CD4-positive, alpha-beta T cell (primary cell): ENCODE measurements at places on chromosomes 7 and 10.

DNA sequence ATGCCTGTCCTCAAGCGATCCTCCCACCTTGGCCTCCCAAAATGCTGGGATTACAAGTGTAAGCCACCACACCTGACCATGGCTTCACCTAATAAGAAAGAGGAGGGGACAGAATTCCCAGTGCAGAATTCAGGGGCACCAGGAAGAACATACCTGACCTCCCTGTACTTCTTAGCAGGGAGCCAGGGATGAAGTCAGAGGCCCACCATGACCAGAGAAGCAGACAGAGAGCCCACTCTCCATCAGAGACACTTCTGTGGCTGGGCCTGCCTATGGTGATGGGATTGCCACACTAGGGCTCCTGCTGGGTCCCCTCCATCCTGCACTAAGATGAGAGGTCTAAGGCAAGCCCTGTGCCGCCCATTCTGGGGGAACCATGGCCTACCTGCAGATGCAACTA, 157.4 kb upstream of the LYZL2 start:
- H3K27ac ChIP-seq: no peak overlapping the region
- no peaks in the 10 kb centered on the region for H3K36me3 ChIP-seq
- H3K4me3 ChIP-seq: no peak overlapping the region
- H3K4me1 ChIP-seq: peaks cover 29% of the 10 kb centered on the region
- no peaks in the 10 kb centered on the region for H3K27me3 ChIP-seq
- no peak for DNase-seq

- H3K4me1 ChIP-seq: no peaks in the 10 kb centered on the region
- no peak overlapping the region for H3K4me3 ChIP-seq
- no peaks in the 10 kb centered on the region for H3K27me3 ChIP-seq
- H3K27ac ChIP-seq: no peak overlapping the region
Observed at GRCh38 chr10:95363303-95363912, 72.6 kb upstream of the PDLIM1 start.

DNA sequence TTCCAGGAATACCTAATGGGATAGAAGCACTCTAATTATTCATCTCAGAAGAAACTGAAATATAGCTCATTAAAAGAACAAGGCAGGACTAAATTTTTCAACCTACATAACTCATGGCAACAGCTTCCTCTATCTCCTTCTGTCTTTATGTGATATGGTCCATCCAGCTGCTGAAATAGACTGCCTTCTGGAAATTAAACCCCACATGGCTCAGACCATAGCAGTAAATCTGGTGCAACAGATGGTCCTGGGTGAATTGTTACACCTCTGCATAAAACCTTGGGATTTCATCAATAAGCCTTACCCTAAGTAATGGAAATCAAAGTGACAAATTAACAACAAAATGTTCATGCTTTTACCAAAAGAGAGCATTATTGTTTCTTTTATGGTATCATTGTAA, 205.6 kb upstream of the CSTF2T start:
- H3K36me3 ChIP-seq: no peaks in the 10 kb centered on the region

- H3K27me3 ChIP-seq: no peaks in the 10 kb centered on the region
- no peaks in the 10 kb centered on the region for H3K36me3 ChIP-seq
- H3K4me1 ChIP-seq: no peaks in the 10 kb centered on the region
- DNase-seq: no peak
- no peak overlapping the region for H3K4me3 ChIP-seq
- H3K27ac ChIP-seq: no peak overlapping the region
Observed at GRCh38 chr10:130627346-130628045, 491.3 kb downstream of the GLRX3 start.

- DNase-seq: no peak
- no peak overlapping the region for H3K4me3 ChIP-seq
- H3K27me3 ChIP-seq: no peaks in the 10 kb centered on the region
- H3K4me1 ChIP-seq: peaks cover 46% of the 10 kb centered on the region
- H3K27ac ChIP-seq: no peak overlapping the region
- no peaks in the 10 kb centered on the region for H3K36me3 ChIP-seq
Observed at GRCh38 chr10:7477538-7478334, 66.9 kb upstream of the SFMBT2 start.

DNA sequence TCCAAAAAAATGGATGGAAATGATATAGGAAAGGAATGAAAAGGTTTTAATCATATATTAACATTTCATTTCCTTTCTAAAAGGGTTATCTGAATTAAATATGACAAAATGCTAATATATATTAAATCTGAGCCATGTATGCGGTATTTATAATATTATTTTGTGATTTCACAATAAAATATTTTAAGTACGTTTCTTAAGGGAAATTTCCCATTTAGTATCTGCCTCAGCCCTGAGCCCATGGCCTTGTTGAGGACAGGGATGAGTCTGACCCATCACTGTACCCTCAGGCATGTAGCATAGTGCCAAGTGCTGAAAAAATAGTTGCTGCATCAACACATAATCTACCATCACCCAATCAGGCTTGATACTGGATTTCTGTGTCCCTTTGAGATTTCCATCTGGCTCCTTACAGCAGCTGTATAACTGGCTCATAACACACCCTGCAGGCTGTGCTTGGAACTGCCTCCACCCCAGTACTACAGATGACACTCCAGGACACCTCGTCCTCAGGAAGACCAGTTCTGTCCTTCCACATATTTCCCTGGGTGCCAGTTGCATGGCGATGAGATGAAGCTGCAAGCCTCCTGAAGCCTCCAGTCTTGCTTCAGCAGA, 59.4 kb upstream of the ASAH2 start:
- no peaks in the 10 kb centered on the region for H3K4me1 ChIP-seq
- DNase-seq: no peak
- H3K27me3 ChIP-seq: no peaks in the 10 kb centered on the region
- H3K36me3 ChIP-seq: peaks cover 48% of the 10 kb centered on the region
- no peak overlapping the region for H3K4me3 ChIP-seq

DNA sequence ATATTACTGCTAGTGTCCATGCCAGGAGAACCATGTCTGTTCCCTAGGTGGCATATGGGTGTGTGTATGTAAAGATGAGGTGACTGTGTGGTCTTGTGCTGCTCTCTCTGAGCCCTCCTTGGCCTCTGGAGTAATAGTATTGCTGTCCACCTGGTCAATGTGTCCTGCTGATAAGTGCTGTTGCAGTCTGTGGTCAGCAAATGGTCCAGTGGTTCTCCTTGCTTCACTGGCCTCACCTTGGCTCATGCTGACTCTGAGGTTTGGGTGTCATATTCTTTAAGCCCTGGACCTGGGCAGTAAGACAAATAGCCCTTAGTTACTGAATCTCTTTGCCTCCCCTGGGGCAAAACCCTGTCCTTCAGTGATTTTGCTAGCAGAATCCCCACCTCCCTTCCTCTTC, 56.8 kb downstream of the TPST1 start:
- no peaks in the 10 kb centered on the region for H3K4me1 ChIP-seq
- H3K27me3 ChIP-seq: no peaks in the 10 kb centered on the region
- no peak overlapping the region for H3K27ac ChIP-seq
- no peaks in the 10 kb centered on the region for H3K36me3 ChIP-seq

DNA sequence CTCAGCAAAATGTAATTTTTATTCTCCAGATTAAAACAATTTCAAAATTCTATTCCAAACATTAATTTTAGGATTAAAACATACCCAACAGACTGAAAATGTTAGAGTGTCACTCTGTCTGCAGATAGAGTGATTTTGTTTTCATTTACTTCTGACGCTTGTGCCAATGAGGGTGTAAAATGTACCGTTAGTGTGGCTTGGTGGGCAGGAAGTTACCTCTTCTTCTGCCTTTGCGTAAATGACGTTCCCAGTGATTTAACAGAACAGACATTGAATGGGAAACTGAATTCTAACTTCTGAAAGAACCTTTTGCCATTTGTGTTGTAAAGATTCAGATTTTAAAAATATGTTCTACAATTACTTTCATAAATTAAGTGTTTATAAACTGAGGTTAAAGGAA, 47.0 kb upstream of the DRGX start:
- no peaks in the 10 kb centered on the region for H3K36me3 ChIP-seq
- no peak overlapping the region for H3K4me3 ChIP-seq
- no peak overlapping the region for H3K27ac ChIP-seq
- H3K4me1 ChIP-seq: peaks cover 11% of the 10 kb centered on the region
- H3K27me3 ChIP-seq: peaks cover 3% of the 10 kb centered on the region
- DNase-seq: no peak

DNA sequence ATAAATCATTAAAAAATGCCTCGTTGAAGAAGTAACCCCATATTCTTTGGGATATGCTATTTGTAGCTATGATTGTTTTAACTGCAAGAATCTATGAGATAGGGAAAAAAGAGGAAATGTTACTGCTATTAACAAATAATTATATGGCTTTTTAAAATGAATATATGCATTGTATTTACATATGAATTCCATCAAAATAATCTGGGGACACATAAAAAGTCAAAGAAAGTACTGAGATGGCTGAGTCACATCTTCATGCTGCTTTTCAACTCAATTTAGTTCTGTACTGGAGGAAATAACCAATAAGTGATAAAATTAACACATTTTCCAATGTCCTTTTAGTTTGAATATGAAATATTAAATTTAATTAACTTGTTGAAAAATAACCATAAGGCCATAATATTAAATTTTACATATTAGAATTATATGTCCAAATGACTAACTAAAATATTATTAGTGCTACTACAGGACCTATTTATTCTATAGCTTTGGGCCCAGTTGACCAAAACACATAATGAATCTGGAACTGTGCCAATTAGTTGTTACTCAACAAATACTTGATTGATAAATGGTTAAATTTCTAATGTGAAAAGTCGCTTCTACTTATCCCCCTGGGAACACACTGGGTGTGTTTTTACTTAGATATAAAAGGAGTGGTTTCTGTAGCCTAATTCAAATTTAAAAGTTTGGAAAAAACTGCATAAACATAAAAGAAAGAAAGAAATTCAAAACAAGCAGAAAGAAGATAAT, 214.6 kb upstream of the PFKP start:
- no peaks in the 10 kb centered on the region for H3K27me3 ChIP-seq
- no peak for DNase-seq
- no peaks in the 10 kb centered on the region for H3K36me3 ChIP-seq
- no peaks in the 10 kb centered on the region for H3K4me1 ChIP-seq
- no peak overlapping the region for H3K27ac ChIP-seq
- H3K4me3 ChIP-seq: no peak overlapping the region

DNA sequence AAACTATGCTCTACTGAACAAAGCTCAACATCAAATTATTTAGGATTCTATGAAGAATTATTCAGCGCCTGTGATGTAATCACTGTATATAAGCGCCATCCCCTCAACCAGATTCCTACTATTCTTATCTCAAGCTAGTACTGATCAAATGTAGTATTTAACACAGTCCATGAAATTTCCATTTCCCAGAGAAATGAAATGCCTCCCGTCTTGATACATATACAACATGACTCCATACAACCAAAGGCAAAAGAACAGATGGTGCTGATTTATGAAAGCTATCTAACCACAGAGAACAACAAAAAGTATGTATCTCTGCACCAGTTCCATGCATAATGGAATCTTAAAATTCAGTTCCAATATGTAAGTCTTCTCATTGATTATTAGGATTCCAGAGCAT, 406.1 kb downstream of the PARD3 start:
- no peaks in the 10 kb centered on the region for H3K4me1 ChIP-seq
- H3K36me3 ChIP-seq: no peaks in the 10 kb centered on the region
- no peak overlapping the region for H3K4me3 ChIP-seq
- no peak for DNase-seq

DNA sequence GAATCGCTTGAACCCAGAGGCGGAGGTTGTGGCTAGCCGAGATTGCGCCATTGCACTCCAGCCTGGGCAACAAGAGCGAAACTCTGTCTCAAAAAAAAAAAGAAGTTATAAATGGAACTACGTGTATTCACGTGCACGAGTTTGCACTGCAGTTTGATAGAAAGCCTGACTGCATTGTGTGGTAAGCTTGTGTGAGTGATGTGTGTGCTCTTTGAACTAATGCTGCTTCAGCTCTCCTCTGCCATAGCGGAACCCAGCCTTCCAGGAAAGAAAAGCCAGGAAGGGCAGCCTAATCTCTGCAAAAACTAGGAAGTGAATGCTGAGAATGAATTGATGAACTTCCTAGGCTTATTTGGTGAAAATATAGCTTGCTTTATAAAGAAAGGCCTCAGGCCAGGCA, 15.6 kb upstream of the MKRN1 start:
- no peaks in the 10 kb centered on the region for H3K27me3 ChIP-seq
- H3K4me1 ChIP-seq: peaks cover 3% of the 10 kb centered on the region
- H3K27ac ChIP-seq: no peak overlapping the region

DNA sequence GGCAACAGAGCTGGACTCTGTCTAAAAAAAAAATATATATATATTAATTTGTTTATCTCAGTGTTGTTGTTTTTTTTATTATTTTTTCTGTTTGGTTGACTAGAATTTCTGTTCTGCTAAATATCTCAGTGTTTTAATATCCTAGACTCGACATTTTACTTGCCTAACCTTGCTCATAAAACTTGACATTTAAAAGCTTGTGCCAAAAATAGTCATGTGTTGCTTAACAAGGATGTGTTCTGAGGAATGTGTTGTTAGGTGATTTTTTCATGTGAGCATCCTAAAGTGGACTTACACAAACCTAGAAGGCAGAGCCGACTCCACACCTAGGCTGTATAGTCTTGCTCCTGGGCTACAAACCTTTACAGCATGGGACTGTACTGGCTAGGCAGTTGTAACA, 23.1 kb downstream of the NRBF2 start:
- H3K36me3 ChIP-seq: peaks cover 30% of the 10 kb centered on the region
- DNase-seq: no peak
- no peaks in the 10 kb centered on the region for H3K4me1 ChIP-seq
- no peak overlapping the region for H3K27ac ChIP-seq
- no peaks in the 10 kb centered on the region for H3K27me3 ChIP-seq
- no peak overlapping the region for H3K4me3 ChIP-seq

GRCh38 chr10:80878330-80878729, 340.6 kb downstream of the SH2D4B start:
- H3K27me3 ChIP-seq: no peaks in the 10 kb centered on the region
- H3K27ac ChIP-seq: no peak overlapping the region
- H3K4me1 ChIP-seq: no peaks in the 10 kb centered on the region
- no peak overlapping the region for H3K4me3 ChIP-seq
- H3K36me3 ChIP-seq: no peaks in the 10 kb centered on the region
- DNase-seq: no peak

- no peaks in the 10 kb centered on the region for H3K4me1 ChIP-seq
- no peak overlapping the region for H3K27ac ChIP-seq
- no peaks in the 10 kb centered on the region for H3K27me3 ChIP-seq
- H3K4me3 ChIP-seq: no peak overlapping the region
- DNase-seq: no peak
- H3K36me3 ChIP-seq: no peaks in the 10 kb centered on the region
Observed at GRCh38 chr10:101725296-101726114, 30.5 kb upstream of the FBXW4 start.

GRCh38 chr10:44968091-44968490, 8.5 kb downstream of the RASSF4 start:
- no peaks in the 10 kb centered on the region for H3K27me3 ChIP-seq
- no peak overlapping the region for H3K27ac ChIP-seq
- DNase-seq: no peak
- H3K36me3 ChIP-seq: no peaks in the 10 kb centered on the region
- no peak overlapping the region for H3K4me3 ChIP-seq

- no peaks in the 10 kb centered on the region for H3K4me1 ChIP-seq
- no peak overlapping the region for H3K27ac ChIP-seq
- no peak for DNase-seq
- H3K4me3 ChIP-seq: no peak overlapping the region
- no peaks in the 10 kb centered on the region for H3K27me3 ChIP-seq
Observed at GRCh38 chr7:110590415-110590814, 500.5 kb upstream of the LRRN3 start.

GRCh38 chr7:151051108-151051507, 2.8 kb downstream of the ASIC3 start:
- no peaks in the 10 kb centered on the region for H3K36me3 ChIP-seq
- H3K4me3 ChIP-seq: no peak overlapping the region
- H3K4me1 ChIP-seq: peaks cover 23% of the 10 kb centered on the region
- no peak overlapping the region for H3K27ac ChIP-seq
